ENCODE measurements at places on chromosomes 2 and 18.

GRCh38 chr18:67875944-67876343 lies 359.4 kb upstream of the DSEL start:
- no peak for DNase-seq

DNA sequence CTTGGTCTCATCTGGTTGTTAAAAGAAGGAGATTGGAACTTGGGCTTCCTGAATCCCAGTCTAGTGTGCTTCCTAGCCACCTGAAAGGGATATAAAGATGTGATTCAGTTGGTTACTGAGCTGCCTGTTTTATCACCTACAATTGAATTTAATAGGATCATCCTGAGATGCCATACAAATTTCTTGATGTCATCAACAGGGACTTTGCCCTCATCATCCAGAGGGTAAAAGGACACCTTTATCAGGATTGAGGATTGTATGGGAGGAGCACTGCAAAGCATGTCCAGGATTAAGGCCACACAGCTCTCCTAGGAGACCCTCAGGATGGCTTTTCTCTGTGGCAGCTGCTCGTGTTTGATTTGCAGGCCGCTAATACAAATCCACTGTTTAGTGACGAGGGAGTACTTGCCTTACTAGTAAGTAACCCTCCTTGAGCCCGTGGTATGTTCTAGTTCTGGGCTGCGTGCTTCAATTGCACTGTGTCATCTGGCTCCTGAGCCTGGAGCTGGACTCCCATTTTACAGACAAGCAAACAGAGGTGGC lies 28.6 kb downstream of the SH3RF3 start:
- DNase-seq, result no peak

DNA sequence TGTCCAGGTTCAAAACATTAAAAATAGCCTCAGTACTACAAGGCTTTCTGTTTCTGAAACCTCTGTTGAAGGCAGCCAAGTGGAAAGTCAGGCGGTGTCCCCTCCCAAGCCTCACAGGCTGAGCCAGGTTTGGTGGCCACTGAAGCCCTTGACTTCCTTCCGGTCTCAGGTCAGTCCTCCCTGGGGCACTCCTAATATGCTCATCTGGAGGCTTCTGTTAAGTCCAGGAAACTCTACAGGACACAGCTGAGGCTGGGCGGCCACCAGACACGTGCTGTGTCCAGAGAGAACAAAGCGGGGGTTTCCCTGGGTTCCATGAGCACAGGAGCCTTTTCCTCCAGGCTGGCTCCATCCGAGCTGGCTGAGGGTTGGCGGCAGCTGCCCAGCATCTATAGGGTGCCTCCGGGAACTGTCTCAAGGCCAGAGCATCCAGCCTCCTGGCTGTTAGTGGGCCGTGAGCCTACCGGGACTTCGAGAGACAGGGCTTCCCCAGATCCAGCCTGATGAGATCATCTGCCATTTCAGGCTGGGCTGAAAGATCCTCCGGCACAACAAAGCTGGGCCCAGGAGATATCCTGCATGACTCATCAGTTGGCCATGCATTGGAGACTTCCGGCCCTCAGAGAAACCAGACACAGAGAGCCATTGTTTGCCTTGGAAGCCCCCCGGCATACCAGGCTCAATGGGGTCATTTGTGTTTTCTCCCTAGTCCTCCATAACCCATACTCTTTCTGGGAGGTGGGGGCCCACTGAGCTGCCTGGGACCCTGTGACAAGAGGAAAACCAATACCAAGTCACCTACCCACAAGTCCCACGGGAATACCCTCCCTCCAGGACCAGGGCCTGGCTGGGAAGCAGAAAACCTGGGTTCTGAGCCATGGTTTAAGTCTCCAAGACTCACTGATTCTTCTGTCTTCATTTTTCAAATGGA lies 71.7 kb downstream of the HS1BP3 start:
- no peak for DNase-seq

- no peak for DNase-seq
Observed at GRCh38 chr18:54100466-54100865, 124.0 kb downstream of the MBD2 start.

DNA sequence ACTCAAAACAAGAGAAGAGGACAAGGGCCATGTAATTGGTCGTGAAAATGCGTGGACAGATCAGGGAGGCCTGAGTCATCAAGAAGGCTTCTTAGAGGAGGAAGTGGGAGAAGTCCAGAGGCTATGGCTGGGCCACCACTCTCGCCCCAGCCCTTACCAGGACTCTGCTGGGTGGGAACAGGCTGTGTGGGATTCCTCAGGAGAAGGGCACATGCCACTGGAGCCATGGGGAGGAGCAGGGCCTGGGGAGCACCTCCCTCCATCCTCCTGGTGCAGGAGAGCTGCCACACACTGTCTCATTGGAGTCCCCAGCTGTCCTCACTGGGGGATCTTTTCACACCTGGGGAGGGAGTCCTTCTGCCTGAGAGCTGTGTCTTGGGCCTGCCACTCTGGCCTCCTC lies 9.4 kb upstream of the RALB start:
- DNase-seq, result no peak

All from T-cell (primary cell).